Activated T-cell treated with anti-CD3 and anti-CD28 coated beads, Interleukin-2, amount 50 U/mL, for 48 hours (primary cell): ENCODE measurements at places on chromosomes 11 and 22.
A peak's percentile ranks its signal among the peaks of the same experiment; 100 is the strongest.

DNA sequence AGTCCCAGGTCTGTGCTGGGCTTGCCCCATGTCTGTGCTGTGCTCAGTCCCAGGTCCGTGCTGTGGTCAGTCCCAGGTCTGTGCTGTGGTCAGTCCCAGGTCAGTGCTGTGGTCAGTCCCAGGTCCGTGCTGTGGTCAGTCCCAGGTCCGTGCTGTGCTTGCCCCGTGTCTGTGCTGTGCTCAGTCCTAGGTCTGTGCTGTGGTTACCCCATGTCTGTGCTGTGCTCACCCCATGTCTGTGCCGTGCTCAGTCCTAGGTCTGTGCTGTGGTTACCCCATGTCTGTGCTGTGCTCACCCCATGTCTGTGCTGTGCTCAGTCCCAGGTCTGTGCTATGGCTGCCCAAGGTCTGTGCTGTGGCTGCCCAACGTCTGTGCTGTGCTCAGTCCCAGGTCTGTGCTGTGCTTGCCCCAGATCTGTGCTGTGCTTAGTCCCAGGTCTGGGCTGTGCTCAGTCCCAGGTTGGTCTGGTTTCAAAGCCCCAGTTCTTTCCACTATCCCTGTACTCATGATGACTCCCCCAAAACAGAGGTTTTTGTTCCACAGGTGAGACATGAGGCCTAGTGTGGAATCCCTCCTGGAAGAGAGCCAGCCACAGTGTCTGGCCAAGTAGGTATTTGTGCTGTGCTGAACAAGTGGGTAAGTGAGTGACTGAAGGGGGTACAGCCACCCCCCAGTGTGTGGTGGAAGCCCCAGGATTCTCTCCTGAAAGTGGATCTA, 34.8 kb downstream of the IRAG1 start:
- no peak for DNase-seq

DNA sequence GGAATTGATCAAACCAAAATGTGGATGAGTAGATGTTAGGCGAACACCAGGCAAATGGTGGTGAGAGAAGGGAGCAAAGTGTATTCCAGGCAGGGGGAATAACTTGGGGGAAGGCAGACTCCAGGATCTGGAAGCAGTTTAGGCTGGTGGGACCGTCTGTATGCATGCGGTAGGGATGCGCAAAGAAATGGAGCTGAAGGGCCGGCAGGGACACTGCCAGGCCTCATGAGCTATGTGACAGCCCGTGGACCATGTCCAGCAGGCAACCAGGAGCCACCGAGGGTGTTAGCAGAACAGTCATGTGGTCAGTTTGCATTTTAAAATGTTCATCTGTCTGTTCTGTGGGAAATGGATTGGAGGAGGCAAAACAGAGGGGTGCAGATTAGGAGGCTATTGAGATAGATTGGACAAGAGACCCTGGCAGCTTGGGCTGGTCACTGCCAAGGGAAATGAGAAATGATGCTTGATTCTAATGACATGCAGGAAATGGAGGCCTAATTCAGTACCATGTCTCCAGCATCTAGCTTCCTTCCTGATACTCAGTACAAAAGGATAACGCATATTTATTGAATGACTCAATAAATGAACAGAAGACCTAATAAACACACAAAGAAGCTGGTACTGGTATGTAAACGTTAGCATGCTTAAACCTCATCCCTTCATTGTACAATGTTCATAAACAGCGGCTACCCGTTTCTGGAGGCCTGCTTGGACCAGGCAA, 412.4 kb downstream of the BUD13 start:
- no peak for DNase-seq

DNA sequence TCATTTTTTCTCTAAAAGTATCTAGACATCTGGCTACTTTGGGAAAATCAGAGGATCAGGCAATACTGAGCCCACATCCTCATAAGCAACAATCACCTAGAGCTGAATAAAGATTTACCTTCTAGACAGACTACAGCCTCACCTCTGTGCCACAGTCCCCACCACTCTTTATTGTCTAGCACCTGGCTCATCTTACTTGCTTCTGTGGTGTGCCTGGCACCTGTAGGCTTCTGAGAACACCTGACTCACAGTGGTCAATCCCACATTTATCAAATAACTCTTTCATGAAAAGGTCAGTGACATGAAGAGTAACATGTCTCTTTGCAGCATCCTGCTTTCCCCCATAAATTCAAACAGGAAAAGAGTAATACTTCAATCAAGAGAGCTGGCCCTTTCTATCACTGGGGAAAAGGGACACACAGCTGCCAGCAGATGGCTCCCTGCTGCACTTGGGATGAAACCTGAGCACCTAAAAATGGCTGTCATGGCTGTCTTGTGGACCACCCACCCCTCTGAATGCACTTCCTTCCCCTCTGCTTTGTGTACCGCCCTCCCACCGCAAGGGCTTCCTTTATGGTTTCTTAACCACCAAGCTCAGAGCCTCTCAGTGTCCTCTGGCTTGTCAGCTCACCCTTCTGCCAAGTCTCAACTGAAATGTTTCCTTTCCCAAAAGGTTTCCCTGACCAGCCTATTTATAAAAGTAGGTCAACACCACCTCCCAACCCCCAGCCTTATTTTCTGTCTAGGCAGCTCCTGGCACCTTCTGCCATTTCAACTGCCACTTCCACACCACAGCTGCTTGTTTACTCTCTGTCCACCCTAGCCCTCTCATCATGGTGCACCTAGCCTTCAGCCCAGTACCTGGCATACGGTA, 9.3 kb downstream of the TFIP11 start:
- peak; percentile 64 for DNase-seq

- no peak for DNase-seq
Observed at GRCh38 chr22:42637555-42637954, 2.8 kb downstream of the ATP5MGL start.

GRCh38 chr11:128962896-128963295, 20.2 kb upstream of the TP53AIP1 start:
- no peak for DNase-seq

DNA sequence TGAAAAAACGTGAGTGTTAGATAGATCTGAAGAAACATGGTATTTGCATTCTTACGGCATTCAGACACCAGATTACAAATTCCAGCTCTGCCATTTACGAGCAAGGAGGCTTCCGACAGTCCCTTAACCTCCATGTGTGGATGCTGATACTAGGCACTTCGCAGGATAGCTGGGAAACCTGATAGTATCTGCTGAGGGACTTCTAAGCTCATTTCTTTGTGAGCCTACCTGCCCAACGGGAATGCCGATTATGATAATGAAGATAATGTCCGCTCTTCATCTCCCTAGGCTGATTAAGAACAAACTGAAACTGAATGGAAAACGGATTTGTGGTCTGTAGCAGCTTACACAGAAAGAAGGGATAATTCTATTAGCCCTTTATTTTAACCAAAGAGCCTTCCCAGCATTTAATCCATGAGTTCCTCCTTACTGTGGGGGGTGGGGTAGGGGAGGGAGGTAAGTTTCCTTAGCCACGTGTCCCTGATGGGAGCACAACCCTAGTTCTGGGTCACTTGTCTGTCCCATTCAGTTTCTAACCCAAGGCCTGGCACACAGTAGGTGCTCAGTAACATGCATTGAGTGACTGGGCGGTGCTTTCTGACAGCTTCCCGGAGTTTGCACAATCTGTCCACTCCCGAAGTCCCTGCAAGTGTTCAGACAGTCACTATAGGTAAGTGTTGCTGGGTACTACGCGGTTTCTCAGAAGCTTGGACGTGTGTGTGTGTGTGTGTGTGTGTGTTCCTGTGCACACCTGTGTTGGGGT, 39.2 kb downstream of the CD6 start:
- DNase-seq, result no peak

- no peak for DNase-seq
Observed at GRCh38 chr11:78226684-78227680, 38.3 kb downstream of the USP35 start.

DNA sequence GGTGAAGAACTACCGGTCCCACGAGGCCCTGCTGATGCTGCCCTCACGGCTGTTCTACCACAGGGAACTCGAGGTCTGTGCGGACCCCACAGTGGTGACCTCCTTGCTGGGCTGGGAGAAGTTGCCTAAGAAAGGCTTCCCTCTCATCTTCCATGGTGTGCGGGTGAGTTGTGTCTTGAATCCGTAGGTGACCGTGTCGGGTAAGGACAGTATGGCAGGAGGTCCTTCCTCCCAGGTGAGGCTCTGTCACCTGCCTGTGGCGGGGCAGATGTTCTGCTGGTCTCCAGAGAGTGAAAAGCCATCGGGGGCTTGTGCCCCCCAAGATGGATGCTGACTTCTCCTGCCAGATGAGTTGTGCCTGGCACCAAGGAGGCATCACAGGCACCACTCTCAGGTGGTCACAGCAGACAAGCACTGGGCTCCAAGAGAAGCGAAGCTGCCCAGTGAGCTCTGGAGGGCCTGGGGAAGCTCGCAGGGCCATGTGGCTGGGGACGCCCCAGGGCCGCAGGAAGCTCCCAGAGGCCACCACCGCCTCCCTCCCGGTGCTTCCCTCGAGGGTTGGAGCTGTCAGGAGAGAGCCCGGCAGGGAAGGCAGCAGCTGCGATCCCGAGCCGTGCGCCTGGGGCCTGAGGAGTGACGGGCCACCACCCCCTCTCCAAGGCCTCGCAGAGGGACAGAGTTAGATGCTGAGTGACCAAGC, 17.3 kb upstream of the PANX2 start:
- no peak for DNase-seq

DNA sequence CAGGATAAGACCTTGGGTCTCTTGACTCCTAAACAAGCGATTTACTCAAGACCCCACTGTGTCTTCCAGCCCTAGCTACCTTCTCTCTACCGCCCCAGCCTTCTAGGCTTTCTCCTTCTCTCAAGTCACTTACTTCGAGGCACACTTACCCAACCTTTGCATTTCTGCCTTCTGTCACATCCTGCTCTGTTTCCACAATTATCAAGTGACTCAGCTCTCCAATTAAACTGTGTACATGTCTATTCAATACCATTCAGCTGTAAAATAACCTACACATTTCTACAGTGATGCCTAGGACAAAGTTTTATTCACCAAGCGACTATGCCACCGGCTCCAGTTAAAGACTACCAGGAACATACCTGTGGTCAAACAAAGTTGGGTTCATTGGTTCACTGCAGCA, 69.0 kb downstream of the LARGE1 start:
- DNase-seq, result no peak

- no peak for DNase-seq
Observed at GRCh38 chr11:131041331-131042040, 125.2 kb upstream of the SNX19 start.

- no peak for DNase-seq
Observed at GRCh38 chr22:46524203-46524740, 13.1 kb downstream of the CELSR1 start.

DNA sequence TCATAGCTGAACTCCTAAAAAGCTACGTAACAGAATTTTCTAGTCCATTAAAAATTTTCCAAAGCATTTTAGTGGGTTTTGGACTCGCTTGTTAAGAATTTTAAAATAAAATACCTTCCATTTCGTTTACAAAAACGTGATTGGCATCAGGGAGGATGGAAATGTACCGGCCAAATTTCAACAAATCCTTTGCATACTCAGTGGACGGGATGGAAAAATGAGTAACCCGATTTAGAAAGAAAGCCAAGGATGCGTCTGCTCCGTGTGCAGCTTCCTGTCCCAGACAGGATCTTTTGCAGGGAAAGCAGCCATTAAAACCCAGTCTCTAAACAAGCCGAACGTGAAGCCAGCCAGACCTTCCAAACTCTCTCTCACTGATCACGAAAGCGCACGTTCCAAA, 15.6 kb downstream of the TMEM184B start:
- no peak for DNase-seq

DNA sequence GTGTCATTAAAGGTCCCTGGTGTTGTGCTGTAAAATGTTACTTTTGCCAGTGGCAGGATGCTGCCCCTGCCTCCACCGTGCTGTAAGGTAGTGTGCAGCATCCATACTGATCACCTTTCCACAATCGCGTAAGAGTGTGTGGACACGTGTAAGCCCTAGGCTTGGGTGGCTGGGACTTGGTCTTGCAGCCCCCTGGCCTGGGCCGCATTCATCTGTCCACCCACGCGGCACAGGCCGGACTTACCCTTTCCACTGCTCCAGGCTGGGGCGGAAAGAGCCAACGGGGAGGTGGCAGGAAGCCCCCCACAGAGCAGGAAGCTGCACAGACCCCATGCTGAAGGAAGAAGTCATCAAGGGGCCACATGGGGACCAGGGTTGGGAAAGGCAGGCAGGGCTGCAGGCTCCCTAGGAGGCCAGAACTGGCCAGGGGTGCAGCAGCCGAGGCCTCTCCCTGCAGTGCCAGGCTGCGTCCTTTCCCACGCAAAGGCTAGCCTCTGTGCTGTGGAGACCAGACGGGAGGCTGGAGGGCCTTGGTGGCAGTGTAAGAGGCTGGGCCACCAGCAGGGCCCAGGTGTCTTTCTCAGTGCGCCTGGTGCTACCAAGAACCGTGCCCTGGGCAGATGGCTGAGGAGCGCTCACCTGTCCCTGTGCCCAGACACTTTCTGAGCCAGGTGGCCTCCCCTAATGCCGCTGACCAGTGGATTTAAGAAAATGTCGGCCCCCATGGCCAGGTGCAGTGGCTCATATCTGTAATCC, 11.7 kb upstream of the TMEM191C start:
- no peak for DNase-seq

- DNase-seq, result peak; percentile 69
Observed at GRCh38 chr11:12288212-12288930, 89.0 kb upstream of the PARVA start.

DNA sequence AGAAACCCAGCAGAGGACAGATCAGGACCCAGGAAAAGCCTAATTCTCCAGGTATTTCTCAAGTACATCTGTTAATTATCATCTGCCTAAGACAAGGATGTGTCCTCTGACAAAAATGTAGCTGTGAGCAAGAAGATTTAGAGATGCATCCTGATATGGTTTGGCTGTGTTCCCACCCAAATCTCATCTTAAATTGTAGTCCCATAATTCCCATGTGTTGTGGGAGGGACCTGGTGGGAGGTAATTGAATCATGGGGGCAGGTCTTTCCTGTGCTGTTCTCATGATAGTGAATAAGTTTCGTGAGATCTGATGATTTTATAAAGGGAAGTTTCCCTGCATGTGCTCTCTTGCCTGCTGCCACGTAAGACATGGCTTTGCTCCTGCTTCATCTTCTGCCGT, 381.8 kb downstream of the BUD13 start:
- DNase-seq, result no peak

GRCh38 chr11:121936781-121937447, 179.1 kb downstream of the BLID start:
- DNase-seq, result no peak
